Putamen (tissue), 1 donor: ENCODE measurements at places on chromosomes 4 and X.

DNA sequence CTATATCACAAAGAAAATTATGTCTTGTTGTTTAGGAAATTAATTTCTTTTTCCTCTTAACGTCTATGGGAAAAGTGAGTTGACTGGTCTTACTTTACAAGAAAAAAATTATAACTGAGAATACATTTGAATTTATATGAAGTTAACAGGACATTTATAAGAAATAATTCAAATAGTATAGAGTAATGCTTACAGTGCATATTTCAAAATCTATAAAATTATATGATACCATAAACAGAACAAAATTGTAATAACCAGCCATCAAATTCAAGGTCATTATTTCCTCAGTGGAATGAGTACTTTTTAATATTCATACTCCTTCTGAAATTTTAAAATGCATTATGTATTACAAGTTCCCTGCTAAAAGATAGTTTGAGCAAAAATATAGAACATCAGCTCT lies 884.5 kb downstream of the TECRL start:
- no peak for DNase-seq

DNA sequence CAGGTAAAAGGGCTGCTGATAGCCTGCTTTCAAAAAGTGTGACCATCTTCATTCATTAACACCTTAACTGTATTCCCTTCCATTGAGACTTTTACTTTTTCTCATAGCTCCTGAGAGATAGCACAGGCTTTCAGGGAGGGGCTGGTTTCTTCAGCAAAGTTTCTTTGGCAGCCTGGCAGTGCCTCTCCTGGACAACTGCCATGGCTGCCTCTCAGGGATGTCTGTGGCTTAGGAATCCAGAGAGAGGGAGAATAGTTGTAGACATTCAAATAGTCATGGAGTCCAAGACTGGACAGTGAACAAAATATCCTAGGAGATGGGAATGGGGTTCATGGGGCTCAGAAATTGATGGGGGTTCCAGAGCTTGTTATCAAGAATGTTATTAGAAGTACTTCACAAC lies 81.1 kb downstream of the FAM47B start:
- DNase-seq = no peak

DNA sequence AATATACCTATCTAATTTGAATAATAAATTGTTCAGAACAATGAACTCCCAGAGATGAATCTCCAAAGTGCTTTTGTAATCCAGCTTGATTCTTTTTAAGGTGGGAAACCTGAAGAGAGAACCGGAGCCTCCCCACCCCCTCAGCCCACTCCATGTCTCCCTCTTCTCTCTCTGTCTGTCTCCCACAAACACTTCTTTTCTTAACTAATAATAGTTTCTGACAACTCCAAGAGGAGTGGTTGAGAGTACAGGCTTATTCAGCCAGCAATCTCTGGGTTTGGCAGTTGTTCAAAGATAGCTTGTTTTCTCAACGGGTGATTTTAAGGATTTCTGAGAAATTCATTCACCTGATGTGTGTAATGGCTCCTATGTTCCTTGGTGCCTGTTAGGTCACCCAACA lies 23.4 kb downstream of the PPP4R3C start:
- no peak for DNase-seq

- peak; percentile 53 for DNase-seq
These were observed at the start of gene BEX3 for GRCh38 chrX:103376118-103376978. Gene BEX3 (plus strand): TSS chrX:103376538. CDS start chrX:103377522, 984 bp downstream.

DNA sequence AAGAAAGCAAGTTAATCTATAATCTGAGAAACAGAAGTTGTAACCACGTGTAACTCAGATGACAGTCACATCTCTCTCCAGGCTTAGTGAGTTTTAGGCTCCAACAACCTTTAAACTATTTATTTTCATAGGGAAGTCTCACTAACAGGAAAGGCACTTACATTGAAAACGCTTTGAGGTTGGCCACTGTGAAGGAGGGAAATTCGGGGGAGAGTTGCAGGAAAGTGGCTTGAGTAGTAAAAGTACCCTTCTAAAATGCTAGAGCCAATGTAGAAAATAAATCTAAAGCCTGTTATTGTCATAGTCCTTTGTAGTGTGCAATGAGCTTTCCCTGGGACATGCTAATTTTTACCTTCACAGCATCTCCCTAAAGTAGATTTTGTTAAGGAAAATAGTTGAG lies 995 bp upstream of the NFXL1 start:
- no peak for DNase-seq

GRCh38 chr4:171583790-171584189 lies 229.4 kb upstream of the GALNTL6 start:
- DNase-seq = no peak

- DNase-seq = peak; percentile 57
These were observed 950 bp upstream of the TMEM271 start for GRCh38 chr4:576991-577498.

- DNase-seq = no peak
These were observed 4.8 kb upstream of the CCSER1 start for GRCh38 chr4:90122355-90122748.
